ENCODE measurements at places on chromosomes 1 and 21.

GRCh38 chr1:65470766-65471165, 50.3 kb downstream of the LEPR start:
- no peak for DNase-seq

DNA sequence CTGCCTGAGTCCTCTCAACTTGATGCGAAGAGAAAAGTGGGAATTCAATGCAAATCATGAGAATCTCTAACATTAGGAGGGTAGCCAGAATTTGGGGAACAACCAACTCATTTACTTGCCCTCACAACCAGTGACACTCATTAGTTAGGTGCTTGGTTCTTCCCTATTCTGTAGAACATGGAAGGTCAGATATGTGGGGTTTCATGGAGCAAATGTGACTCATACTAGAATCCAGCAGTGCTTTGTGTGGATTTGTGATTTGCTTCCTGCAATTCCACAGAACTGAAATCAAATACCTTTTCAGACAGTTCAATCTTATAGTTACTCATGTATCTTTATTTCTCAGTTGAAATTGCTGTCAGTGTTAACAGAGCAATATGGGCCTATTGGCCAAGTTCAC, 6.9 kb upstream of the ETV3 start:
- DNase-seq, result no peak

- peak; percentile 60 for DNase-seq
Observed at GRCh38 chr1:35718492-35719336, at the start of gene C1orf216. Gene C1orf216, minus strand, starts transcription at chr1:35718884. Its CDS starts 2,563 bp downstream, at chr1:35716321.

GRCh38 chr1:21795075-21795474, 12.1 kb upstream of the USP48 start:
- no peak for DNase-seq

DNA sequence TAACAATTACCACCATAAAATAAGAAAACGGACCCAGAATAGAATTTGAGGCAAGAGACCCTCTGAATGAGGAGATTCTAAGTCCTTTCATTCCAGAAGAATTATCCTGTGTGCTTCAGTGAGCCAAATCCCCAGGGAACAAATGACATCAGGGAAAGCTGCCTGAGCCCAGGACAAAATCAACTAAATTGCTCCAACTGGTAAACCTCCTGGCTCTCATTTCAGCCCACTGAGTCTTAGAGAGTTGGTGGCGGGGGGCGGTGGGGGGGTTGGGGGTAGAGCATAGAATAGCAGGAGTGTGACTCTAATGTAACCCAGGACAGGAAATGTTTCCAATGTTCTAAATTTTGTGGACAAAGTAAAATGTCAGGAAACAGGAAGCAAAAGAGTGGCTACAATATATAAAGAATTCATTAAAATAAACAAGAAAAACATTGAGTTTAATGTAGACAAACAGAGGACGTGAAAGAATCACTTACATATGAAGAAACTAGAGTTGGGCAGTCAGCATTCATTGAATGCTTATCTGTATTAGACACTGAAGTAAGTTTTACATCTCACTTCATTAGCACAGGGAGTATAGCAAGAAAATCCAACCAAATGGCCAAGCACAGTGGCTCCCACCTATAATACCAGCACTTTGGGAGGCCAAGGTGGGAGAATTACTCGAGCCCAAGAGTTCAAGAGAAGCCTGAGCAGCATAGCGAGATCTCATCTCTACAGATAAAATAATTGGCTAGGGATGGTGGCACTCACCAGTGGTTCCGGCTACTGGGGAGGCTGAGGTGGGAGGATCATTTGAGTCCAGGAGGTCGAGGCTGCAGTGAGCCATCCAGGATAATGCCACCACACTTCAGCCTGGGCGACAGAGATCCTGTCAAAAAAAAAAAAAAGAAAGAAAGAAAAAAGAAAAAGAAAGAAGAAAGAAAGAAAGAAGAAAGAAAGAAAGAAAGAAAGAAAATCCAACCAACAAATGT, 75.1 kb downstream of the DHRS3 start:
- no peak for DNase-seq

DNA sequence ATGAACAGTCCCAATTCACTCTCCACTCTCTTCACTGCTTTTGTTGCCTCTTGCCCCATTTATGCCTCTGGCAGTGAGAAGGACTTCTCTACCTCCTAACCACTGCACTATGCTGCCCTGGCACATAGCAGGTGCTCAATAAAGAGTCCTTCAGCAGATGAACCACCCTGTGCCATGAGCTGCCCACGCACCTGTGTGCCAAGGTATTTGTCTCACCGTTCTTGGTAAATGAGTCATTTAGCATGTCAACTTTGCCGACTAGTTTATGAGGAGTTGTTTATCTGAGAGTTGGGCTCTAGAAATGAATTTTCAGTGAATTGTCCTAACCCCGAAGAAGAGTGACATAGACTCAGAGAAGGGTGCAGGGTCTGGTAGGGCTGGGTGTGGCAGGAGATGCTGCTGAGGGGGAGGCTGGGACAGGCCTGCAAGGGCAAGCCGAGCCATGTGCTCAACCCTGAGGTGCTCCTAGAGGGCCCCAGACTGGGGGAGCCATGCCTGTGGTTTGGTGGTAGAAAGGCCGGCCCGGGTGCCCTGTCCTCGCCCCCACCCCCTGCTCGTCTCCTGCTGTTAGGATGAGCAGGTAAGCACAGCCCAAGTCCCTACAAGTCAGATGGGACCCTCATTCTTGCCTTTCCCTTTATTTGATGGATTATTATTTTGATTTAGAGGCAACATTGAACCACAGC, 654.5 kb downstream of the MATN1 start:
- no peak for DNase-seq

GRCh38 chr1:233151861-233152260, 143.7 kb downstream of the PCNX2 start:
- no peak for DNase-seq
